ENCODE measurements at places on chromosomes 16 and 17.

- DNase-seq, result no peak
Measured at GRCh38 chr17:39775031-39775430, 37.3 kb downstream of the GRB7 start.

- no peak for DNase-seq
Measured at GRCh38 chr16:57371494-57372371, 557 bp upstream of the CX3CL1 start.

- no peak for DNase-seq
Measured at GRCh38 chr17:40618754-40619625, 28.6 kb downstream of the SMARCE1 start.

- peak; percentile 88 for DNase-seq
Measured at GRCh38 chr16:56625140-56625942, at the start of gene MT1E. MT1E (plus strand) TSS chr16:56625781; CDS start chr16:56625852, 71 bp downstream.

DNA sequence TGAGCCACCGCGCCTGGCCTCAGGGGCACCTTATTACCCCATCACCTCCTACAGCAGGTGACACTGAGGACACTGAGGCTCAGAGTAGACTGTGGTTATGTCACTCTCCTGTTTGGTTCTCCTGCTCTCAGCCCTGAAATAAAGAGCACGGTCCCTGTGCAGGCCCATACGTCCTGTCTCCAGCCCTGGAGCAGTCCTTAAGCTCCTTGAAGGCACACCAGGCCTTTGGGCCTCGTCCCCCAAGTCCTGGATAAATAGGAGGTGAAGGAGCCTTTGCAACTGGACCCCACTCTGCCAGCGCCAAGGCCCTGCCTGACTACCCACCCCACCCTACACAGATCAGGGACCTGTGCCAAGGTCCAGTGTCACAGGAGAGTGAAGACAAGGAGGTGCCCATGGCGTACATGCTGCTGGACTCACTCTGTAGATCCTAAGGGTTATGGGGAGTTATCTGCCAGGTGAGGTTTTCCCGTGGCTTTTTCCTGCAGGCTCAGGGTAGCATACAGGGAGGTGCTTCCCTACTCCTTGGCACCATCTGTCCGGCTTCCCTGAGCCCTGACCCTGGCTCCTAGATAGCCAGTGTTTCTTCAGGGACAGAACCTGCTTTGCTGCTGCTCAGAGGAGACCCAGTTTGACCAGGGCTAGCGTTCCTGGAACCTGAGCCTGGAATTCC is 253.2 kb downstream of the SEC14L1 start:
- no peak for DNase-seq

- no peak for DNase-seq
Measured at GRCh38 chr16:70649300-70649699, 2.9 kb downstream of the IL34 start.

- DNase-seq, result no peak
Measured at GRCh38 chr17:17877529-17878358, 41.0 kb upstream of the SREBF1 start.

Measured in RKO (cell line).